ENCODE measurements at places on chromosomes 16 and 17.

- no peak for DNase-seq
These were observed 299.3 kb downstream of the CNTNAP4 start for GRCh38 chr16:76576526-76576925.

GRCh38 chr17:82060614-82061013, 5.0 kb downstream of the DUS1L start:
- DNase-seq: no peak

- no peak for DNase-seq
These were observed 9.8 kb downstream of the CRK start for GRCh38 chr17:1446201-1446600.

DNA sequence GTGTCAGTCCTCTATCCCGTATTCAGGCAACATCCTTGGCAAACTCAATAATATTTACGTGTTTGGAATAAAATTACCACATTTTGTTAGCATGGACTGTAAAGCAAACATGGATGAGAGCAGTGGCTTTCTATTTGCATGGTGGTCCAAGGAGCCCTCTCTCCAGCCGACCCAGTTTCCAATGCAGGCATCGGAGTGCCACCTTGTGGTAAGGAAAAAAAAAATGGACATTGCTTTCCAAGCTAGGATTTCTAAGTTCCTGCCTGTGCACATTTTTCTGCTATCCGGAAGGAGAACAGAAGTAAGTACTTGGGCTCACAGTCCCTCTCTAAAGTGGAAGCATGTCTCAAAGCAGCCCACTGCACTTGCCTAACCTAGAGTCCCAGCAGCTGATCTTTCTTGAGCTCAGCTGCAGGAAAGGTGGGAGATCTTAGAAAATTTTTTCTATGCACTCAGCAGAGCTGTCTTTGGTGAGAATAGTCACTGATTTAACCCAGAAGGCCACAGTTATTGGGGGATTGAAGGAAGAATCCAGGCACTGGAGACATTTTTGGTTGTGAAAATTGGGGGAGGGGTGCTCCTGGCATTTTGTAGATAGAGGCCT, 46.0 kb upstream of the ERCC4 start:
- DNase-seq: no peak

DNA sequence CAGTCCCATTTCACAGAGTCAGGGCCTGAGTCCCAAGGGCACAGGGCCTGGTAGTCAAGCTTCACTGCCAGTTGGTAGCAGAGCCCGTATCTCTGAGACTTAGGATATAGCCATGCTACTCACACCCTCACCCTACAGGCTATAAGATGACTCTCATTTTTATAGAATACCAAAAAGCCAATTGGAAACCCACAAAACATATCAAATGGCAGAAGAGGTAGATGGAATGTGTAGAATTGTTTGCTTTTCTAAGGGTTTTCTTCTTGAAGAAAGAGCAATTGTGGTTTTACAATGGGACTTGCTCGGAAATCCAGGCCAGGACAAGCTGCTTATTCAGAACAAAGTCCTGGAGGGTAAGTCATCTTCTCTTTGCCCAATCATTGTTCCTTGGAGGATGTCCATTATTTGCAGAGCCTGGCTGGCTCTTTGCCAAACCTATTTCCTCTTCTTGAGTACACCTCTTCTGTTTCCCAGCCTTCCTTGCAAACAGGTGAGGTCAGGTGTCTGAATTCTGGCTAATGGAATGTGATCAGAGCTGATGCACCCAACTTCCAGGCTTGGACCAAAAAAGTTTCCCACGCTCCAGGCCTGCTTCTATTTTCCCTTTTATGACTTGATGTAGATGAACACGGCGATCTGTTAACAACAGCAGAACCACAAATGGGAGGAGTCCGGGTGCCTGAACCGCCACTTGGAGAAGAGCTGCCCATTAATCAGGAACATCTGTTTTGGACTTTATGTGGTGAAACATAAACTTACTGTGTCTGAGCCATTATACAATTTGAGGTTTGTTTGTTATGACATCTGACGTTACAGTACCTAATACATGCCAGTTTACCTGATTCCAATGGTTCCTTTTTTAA, 16.9 kb upstream of the CCL22 start:
- no peak for DNase-seq

GRCh38 chr17:13200671-13201070, 182.8 kb upstream of the ELAC2 start:
- no peak for DNase-seq

GRCh38 chr16:3856367-3857141, 24.0 kb downstream of the CREBBP start:
- DNase-seq: no peak

DNA sequence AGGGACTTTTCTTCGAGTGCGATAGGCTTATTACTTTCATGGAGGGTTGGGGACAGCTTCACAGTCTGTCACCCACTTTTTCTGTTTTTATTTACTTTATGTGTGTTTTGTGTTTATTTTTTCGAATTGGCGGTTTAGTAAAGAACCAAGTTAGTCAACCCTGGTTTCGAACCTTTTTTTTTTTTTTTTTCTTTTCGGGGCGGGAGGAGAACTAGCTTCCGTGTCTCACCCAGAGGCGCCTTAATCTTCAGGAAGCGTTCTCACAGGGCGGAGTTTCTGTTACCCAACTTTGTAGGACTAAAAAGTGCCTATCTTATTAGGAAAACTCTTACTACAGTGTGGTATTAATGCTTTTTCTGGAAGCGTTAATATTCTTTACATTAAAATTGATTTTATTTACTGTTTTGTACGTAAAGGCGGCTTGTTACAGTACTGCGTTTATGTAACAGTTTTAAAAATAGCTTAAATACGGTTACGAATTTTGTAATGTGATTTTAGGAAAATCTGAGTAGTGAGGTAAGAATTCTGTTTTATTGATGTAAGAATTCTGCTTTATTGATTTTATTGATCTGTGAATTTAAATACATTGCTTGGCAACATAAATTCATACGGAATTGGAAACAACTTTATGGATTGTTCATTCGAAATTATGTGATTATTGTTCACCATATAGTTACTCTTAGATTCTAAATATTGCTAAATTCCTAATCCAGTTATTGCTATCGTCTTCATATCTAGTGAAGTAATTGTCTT, 885 bp downstream of the ZNF207 start:
- DNase-seq: peak; percentile 86

DNA sequence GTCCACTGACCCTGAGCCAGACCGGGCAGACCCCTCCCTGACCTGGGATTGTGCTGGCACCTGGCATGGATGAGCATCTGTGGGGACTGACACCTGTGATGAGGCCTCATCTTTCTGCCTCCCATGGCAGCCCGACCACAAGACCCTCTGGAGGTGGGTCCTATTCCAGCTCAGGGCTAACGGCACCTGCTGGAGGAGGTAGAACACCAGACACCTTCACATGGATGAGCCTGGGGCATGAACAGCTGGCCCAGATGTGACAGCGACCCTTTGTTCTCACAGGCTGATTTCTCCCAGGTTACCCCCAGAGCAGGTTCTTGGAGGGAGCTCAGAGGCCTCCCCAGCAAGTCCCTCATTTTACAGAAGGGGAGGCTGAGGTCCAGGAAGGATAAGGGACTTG, 46.4 kb upstream of the PIK3R6 start:
- DNase-seq: no peak

DNA sequence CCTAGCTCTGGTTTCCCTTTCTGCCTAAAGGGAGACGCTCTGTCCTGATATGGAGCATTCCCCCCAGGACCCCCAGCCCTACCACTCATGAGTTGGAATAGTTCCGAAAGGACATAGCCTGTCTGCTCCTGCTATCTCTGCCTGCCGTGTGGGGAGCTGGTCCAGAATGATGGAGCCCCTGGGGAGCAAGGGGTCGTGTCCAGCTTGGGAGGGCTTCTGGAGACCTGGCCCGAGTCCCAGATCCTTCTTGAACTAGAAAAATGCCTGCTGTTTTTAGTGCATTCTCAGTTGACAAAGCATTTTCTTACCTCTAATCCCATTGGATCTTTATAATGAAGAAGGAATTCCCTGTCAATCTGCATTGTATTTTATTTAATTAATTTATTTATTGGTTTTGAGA, 9.1 kb upstream of the GRN start:
- no peak for DNase-seq

DNA sequence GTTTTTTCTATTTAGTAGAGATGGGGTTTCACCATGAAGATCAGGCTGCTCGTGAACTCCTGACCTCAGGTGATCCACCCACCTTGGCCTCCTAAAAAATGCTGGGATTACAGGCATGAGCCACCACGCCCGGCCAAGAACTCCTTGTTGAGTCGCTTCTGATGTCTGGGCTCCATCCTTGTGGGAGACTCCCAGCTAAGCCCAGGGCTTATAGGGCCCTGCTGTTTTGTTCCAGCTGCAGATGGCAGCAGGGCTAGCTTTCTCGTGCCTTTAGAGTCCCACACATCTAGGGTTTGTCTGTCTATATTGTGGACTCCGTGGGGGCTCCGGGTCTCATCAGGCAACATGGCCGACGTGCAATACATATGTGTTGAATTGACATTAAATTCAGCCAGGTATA, 39.3 kb upstream of the MED9 start:
- DNase-seq: no peak

DNA sequence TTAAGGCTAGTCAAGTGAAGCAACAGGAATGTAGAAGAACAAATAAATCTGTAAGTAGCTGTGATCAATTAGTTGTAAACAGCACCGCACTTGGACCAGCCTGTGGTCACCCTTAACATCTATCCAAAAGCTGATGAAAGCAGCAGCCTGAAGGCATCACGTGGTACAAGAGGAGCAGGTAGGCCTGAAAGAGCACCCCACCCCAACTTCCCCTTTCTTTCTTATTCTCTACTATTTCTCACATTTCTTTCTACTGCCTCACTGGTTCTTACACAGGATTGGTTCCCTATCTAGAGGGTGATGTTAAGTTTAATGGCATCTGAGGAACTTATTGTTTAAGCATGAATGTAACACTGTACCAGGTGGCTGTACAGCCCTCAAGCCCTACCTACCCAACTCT, 42.6 kb upstream of the CLEC18B start:
- DNase-seq: peak; percentile 9

DNA sequence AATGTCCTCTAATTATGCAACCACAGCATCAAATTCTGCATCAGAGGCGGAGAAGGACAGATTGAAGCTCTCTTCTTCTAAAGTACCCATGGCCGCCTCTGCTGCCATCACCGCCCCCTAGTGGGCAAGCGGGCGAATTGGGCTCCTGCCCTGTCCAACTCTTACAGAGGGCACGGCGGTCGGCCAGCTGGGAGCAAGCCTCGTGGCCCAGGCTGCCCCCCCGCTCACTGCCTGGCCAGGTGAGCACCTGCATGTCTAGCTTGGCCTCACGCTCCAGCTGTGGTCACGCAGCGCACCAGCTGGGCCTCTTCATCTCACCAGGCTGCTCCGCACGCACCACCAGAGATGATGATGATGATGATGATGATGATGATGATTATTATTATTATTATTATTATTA, 146.1 kb upstream of the TOM1L1 start:
- peak; percentile 16 for DNase-seq
